Activated naive CD8-positive, alpha-beta T cell treated with anti-CD3 and anti-CD28 coated beads for 36 hours (primary cell): ENCODE measurements at places on chromosomes 6 and 20.

DNA sequence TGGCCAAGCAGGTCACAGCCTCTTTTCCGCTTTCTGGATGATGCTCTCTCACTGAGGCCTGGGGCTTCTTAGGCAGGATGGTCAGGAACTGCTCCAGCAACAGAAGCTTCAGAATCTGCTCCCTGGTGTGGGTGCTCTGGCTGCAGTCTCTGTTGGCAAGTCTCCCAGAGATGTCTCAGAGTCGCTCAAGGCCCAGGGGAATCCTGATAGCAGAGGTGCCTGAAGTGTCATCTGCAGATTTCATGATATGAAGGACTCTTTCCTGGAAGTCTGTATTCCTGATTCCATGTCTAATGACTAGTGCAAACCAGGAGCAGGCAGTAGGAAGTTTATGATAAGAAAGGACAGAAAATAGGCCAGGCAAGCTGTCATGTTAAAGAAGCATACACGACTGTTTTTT lies 20.3 kb downstream of the ZSCAN31 start:
- no peak for DNase-seq

- DNase-seq = no peak
These were observed 118.4 kb downstream of the MYLK4 start for GRCh38 chr6:2632368-2632767.

GRCh38 chr6:120077489-120077888 lies 727.9 kb upstream of the MAN1A1 start:
- DNase-seq = no peak

- DNase-seq = peak; percentile 77
These were observed at the start of gene RIPOR2 for GRCh38 chr6:24935366-24936152. RIPOR2 (minus strand) TSS chr6:24935960; CDS start chr6:24935898, 62 bp downstream.

- DNase-seq = no peak
These were observed 141.6 kb upstream of the NRN1 start for GRCh38 chr6:6148192-6148815.

DNA sequence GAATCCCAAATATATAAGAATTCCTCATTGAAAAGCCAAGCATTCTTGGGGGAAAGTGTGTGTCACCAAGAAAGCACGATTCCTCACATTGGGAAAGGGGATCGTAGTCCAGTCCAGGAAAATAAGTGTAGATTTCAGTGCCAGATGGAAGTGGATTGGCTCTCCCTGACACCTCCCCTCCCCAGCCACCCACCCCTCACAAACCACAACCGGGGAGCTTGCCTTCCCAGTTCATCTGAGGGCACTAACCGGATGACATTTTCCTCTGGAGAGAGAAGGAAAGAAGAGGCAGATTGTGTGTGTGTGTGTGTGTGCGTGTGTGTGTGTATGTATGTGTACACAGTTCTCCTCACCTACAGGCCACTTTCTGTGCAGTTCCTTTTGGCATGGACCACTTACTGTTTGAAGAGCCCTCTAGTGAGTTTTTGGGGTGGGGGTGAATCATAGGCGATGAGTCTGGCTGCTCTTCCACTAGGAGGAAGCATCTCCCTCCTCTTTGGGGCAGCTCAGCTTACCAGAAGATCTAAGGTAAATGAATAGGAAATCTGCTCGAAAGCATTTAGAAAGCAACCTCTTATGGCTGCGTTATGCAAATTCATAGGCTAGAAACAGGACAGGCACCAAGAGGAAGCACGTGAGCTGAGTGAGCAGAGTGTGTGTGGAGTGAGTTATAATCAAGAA lies 20.8 kb downstream of the DAAM2 start:
- DNase-seq = no peak

GRCh38 chr6:129671442-129672340 lies 38.3 kb downstream of the ARHGAP18 start:
- peak; percentile 53 for DNase-seq

- DNase-seq = no peak
These were observed 133.6 kb downstream of the CDH26 start for GRCh38 chr20:60091861-60092260.

DNA sequence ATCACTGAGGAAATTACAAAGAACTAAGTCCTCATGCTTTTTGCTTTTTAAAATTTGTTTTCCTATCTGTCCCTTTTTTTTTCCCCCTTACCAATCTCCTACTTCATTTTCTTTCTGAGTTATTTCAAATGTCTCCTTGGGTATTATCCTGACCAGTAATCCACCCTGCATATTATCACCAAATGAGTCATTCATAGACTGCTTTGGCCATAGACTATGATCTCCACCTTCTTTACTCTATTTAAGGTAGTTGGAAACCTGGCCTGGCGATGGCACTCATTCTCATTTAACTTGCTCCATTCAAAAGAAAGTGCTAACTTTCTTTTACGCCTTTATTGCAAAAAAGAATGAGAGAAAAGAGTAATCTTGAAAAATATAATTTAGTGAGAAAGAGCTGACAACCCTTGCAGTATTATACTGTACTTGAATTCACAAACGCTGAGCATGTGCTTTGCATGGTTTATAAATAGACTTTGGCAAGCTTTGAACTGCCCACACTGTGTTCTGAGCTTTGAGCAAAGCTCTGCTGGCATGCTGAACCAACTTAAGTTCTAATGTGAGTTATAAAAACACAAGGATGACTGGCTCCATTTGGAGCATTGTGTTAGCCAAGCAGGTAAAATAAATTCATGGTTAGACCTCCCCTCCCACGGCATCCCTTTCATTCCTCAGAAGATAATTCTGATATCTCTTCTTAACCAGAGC lies 198.9 kb downstream of the NKAIN2 start:
- no peak for DNase-seq

GRCh38 chr6:99334526-99335127 lies 14.8 kb downstream of the FAXC start:
- no peak for DNase-seq
